ENCODE measurements at places on chromosomes 3 and 15.

DNA sequence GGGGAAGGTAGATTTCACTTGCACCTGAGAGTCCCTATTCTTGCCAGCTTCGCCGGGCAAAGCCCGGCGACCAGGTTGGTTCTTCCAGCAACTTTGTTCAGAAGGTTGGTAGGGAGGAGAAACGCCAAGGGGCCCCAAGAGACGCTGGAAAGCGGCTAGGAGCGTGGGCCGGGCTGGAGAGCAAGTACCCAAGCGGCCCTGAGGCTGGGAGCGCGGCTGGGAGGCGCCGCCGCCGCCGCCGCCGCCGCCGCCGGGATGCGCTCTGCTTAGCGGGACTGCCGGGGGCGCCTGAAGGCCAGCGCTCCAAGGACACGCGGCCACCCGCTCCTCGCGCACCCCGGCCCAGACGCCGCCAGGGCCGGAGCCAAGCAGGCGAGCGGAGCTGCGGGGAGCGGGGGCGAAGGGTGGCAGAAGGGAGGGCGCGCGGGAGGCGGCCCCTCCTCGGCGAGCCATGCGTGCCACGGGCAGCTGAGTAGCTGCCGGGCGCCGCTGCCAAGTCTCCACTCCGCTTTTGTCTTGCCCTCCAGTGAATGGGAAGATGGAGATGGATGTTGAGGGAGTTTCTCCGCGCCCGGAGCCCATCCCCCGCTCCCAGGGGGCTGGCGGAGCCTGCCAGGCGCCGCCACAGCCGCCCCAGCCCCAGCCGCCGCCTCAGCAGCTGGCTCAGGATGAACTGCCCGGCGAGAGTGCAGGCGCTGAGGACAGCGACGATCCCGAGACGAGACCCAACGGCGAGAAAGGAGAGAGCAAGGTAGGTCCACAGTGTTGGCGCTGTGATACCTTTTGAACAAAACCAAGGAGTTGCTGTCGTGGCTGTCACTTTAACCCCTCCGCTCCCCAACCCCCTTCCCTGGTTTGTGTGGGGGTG, 227.4 kb upstream of the AZI2 start:
- DNase-seq = no peak

- DNase-seq = no peak
Measured at GRCh38 chr3:79268422-79268821, 499.4 kb downstream of the ROBO1 start.

DNA sequence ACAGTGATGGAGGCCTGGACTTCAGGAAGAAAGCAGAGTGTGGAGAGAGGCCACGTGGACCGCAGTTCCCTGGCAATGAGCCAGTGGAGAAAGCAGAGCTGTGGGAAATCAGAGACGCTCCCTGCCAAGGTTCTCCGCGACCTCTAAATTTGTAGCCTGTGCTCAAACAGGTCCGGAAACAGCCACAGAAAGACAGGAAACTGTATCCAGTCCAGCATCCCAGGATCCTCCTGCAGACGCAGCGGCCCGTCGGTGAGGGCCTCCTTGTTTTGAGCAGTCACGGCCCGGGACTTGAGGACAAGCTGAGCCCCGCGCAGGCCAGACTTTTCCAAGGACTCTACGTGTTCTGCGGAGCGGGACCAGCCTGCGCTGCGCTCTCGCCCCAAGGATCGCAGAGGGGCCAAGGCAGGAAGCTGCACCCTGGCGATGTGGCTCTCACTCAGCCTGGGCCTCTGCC, 22.3 kb downstream of the RPSA start:
- DNase-seq = no peak

DNA sequence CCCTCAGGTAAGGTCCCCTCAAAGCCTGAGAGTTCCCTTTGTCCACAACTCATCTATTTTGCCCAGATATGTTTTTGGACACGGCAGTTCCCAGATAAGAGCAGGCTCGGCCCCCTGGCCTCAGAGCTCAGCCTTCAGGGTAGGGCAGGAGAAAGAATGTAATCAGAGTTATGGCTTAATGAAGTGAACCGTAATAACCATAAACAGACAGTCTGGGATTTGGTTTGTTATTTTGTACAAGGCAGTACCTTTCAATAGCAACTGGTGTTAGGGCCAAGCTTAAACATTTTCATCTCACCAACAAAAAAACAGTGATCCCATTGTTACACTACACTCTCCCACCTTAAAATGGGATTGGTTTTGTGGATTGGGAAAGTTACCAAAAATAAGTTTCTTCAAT, 12.2 kb upstream of the ALDH1A3 start:
- no peak for DNase-seq

GRCh38 chr15:96889734-96890480, 559.4 kb downstream of the NR2F2 start:
- DNase-seq = no peak

GRCh38 chr15:44532689-44533088, 4.3 kb upstream of the EIF3J start:
- no peak for DNase-seq

- no peak for DNase-seq
Measured at GRCh38 chr3:62370858-62371719, 2.3 kb downstream of the FEZF2 start.

GRCh38 chr3:57951066-57951882, 56.9 kb upstream of the FLNB start:
- DNase-seq = no peak

- no peak for DNase-seq
Measured at GRCh38 chr3:124263168-124263567, 271.2 kb upstream of the ROPN1 start.

- no peak for DNase-seq
Measured at GRCh38 chr3:70072180-70072579, 72.6 kb downstream of the SAMMSON start.

DNA sequence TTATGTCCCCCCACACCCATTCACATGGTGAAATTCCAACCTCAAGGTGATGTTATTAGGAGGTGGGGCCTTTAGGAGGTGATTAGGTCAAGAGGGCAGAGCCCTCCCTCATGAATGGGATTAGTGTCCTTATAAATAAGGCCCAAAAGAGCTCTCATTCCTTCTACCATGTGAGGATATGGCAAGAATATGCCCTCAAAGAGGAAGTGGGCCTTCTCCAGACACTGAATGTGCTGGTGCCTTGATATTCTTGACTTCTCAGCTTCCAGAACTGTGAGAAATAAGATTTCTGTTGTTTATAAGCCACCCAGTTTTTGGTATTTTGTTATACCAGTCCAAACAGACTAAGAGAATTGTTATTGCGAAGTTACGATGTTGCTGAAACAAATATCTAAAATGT, 94.4 kb downstream of the ANKRD28 start:
- no peak for DNase-seq
